Neural crest cell (in vitro differentiated cells): ENCODE measurements at places on chromosomes 7 and 10.

DNA sequence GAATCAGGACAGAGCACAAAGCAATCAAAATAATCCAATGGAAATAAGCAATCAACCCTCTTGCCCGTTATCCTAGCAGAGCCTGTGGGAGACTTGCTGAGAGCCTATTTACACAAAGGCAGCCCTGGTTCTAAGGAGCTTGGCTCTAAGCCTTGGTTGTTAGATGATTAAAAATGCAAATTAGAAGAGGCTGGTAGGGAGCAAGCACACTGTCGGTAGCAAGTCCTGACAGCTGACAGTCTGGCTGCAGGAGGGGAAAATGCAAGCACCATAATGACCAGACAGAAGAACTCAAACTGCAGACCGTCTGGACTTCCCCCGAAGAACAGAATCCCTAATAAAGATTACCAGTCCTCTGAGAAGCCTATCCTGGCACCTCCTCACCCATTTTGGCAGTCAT, 131.8 kb upstream of the CTTNBP2 start:
- no peak for DNase-seq

DNA sequence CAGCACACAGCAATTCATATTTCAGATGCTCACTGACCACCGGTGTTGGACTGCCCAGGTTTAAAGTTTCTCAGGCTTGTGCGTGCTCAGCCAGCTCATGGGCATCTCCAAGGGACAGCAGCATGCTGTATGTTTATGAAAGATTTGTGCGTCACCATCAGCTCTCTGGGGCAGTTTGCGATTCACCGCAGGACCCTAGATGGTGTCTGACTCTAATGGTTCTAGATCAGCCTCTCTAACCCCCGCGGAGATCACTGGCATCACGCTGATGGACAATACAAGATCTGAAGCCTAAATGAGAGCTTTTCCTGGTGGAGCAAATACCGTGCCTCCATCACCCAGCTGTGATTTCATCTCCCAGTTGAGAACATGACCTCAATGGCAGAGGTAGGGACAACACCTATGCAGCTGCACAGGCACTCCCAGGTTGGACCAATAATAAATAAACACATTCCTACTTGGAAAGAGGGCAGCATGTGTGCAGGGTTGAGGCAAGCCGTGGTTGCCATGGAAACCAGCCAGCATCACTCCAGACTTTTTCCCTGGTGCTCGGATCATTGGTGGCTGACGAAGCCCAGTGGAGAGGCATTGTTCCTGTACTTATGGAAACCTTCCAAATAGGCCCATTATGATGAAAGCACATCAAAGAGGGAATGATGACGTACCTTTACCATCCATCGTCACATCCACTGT, 253.6 kb downstream of the KCNMA1 start:
- no peak for DNase-seq

DNA sequence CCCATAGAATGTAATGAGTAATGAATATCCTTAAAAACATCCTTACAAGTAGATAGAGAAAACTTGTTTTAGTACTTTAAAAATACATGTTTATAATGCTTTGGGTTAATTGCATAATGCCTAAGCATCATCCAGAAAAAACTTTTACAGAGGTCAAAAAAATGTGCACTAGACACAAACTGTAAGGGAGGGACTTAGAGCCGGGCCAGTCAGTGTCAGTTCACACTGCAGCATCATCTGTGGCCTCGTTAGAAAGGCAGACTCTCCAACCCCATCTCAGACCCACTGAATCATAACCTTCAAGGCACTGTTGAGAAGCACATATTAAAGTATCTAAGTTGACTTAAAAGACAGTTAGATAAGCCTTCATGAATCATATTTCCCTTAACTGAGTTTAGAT, 230.1 kb upstream of the PRPS1L1 start:
- no peak for DNase-seq

DNA sequence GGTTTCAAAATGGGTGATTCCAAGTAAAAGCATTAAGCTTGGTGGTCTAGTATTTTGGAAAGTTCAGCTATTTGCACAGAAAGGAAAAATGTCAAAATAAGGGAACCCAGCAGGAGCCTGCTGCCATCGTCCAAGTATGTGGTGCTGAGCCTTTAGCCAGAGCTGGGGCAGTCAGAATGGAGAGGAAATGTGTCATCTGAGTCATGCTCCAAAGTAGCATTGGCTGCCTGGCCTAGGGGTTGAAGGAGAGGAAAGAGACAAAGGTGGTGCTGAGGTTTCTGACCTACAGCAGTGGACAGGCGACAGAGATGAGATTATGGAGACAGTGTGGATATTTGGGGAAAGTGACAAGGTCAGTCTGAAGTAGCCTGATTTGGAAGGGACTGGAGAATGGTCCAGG, 103.9 kb downstream of the PLCE1 start:
- no peak for DNase-seq

DNA sequence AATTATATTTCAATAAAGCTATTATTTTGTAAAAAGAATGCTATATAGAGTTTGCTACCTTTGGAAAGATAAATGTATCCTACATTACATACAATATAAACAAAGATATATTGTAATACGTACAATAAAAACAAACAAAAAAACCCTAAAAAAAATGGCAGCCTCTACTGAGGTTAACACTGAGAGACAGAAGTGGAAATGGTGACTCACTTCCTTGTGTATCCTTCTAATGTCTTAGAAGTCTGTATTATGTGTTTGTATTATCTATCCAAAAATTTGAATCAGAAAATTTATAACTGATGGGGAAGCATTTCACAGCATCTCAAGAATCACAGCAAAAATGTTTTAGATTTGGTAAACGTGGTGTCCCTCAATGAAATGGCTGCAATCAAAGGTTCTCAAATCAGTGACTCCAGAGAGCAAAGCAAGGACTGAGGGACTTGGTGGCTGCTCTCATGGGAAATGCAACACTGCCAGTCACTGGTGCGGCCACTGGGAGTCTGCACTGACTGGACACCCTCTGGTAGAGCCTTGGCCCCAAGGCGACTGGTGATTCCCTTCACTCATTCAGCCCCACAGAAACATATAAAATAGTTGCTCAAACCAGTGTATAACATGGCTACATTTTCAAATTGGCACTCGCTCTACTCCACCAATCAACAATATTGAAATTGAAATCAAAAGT, 53.8 kb downstream of the PANK1 start:
- no peak for DNase-seq

DNA sequence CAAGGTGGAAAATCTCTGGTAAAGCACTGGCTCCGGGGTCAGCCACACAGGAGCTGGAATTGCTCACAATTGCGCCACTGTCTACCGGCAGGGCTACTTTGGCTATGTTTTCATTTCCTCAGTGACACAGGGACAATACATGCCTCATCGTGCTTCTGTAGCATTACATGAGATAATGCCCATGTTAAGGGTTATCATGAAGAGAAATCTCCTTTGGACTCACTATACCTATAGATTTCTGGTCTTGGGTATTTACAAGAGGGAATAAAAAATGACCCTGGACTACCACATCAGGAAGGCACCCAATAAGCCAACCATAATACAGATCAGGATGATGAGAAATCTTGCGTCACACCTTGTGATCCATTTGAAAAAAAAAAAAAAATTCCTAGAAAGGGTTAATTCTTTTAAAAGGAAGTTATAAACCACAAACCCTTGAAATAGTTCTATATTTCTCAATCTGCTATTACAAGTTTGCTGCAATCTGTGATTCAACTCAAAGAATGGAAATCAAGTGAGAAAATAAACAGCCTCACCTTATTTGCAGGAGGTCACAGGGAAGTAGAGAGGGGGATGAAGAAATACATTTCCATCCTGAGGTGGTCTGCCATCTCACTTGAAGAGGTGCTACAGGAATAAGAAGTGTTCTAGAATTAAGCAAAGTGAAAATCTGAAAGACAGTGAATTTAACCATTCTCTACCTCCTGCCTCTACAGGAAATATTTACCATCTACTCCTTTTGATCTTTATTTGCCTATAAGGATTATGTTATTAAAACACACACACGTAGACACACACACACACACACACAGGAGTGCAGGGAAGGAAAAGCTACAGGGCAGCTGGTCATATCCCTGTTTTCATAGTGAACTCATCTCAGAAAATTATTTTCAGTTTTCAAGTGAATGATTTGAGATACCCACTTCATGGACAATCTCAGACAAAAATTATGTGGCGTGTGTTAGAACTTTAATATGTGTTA, 231.3 kb upstream of the CELF2 start:
- no peak for DNase-seq

DNA sequence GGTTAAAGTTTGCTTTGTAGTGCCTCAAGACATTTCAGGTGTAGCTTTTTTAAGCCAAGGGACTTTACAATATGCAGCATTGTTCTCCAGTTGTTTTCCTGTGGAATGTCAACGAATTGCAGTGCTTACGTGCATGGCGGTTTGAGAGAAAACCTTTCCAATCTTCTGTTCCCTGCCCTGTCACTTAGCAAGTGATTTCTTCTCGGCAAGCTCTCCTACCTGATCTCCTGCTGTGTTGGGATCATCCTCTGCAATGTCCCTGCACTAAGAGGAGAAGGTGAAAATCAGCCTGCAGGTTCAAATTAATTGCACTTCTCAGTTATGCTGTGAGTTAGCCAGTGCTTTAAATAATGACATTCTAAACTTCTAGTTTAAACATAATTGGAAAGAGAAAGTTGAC, 197.6 kb upstream of the FZD1 start:
- DNase-seq: no peak

DNA sequence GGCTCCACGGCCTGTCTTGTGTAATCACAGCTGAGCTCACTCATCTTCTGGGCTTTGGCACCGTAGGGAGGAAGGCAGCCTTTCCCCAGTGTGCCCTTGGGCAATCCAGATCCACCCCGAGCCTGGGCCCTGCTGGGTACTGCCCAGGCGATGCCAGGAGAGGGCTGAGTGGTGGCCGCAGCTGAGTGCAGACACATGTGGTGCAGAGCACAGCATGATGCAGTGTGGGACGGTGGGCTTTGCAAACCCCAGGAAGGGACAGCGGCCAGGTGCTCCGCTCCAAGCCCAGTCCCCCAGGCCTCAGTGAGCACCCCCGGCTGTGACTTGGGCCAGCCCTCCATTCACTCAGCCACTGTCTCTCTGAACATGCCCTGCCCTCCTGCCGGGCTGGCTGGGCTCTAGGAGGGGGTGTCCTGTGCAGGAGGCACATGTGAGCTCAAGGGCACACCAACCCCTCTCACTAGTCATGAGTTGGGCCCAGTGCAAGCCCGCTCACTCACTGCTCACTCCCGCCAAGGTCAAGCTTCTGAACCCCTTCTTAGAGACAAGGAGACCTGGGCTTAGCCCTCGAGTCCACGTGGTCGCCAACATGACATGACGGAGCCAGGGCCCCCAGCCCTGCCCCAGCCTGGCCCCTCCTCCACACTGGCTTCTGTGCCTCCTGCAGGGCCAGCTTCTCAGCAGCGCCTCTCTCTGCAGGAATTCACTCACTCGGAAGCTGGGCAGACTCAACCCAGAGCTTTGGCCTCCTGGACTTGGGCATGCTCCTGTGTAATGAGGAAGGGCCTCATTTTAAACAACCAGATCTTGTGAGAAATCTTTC, 77.5 kb upstream of the INSIG1 start:
- no peak for DNase-seq

DNA sequence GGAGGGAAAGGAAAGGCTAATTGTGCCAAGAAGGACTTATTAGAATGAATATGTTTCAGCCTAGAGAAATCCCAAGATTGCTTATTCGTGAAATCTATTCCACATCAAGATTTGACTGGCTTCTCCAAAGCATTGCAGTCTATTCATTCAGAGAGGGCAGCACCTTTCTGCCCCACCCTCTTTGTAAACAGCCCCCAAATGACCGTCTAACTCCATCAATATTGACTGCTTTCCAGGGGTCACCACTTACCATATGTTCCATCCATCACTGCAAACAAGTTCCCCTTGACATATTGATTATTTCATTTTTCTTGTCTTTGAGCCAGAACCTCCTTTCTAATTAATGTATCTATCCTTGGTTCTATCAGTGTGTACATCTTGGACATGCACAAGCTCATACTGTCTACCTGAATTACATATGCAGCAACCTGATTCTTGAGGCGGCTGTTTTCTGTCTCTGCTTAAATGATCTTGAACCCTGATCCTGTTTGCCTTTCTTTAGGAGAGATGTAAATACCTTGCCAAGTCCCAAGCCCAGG, 44.2 kb upstream of the PTER start:
- no peak for DNase-seq

GRCh38 chr10:78231939-78232338, 198.3 kb downstream of the RPS24 start:
- no peak for DNase-seq

- no peak for DNase-seq
Measured at GRCh38 chr7:30618961-30619360, 24.3 kb downstream of the GARS1 start.

GRCh38 chr7:133530682-133531081, 277.8 kb downstream of the EXOC4 start:
- DNase-seq: no peak

DNA sequence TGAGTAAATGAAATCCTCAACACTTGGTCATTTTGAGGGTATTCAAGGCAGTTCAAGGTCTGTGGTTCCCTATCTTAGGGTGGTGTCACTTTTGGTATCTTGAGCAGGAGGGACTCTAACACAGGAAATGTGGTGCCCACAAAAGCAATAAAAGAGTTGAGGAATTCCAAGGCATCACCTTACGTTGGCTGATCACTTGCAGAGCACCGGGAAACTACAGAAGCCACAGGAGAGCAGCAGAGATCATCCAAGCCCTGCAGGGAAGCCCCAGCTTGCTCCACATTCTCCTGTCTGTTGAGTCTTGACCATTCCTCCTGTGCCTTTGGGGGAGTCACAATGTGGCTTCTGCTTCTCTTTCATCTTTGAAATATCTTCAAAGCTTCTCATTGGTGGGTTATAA, 565.8 kb upstream of the ADARB2 start:
- DNase-seq: no peak

GRCh38 chr7:112122144-112122543, 84.1 kb downstream of the DOCK4 start:
- no peak for DNase-seq

DNA sequence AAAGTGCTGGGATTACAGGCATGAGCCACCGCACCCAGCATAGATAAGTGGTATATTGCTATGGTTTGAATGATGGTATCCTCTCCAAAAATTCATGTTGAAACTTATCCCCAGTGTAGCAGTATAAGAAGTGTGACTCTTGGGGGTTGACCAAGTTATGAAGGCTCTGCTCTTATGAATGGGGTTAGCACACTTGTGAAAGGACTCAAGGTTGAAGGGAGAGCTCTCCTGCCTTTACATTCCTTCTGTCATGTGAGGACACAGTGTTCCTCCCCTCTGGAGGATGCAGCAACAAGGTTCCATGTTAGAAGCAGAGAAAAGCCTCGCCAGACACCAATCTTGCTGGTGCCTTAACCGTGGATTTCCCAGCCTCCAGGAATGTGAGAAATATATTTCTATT, 58.0 kb downstream of the ADK start:
- DNase-seq: no peak

- no peak for DNase-seq
Measured at GRCh38 chr10:33441561-33441960, 107.1 kb upstream of the NRP1 start.

GRCh38 chr7:42947521-42947920, 15.3 kb downstream of the MRPL32 start:
- no peak for DNase-seq
